ENCODE measurements at places on chromosomes 5 and 9. TPM values are rescaled to one million over a fixed set of nuclear protein-coding genes. Genes with fewer than 3 reads are reported as not detected.

SPATA6L gene
- 0.27 TPM for total RNA-seq

C9orf50 gene
- total RNA-seq, result not detected

DRD1 gene
- not detected for total RNA-seq

CSNK1G3 gene
- total RNA-seq, result 24.1 TPM

PCDHGB6 gene
- 0.25 TPM for total RNA-seq

All from T-helper 2 cell treated with Interferon-gamma antibody and Interleukin-4, amounts not matched to agents 100 ng/mL and 5 ng/mL, for 36 hours (primary cell).